Cortex of kidney (tissue), 1 donor: ENCODE measurements at places on chromosomes 6 and 20.
A peak's percentile ranks its signal among the peaks of the same experiment; 100 is the strongest.

DNA sequence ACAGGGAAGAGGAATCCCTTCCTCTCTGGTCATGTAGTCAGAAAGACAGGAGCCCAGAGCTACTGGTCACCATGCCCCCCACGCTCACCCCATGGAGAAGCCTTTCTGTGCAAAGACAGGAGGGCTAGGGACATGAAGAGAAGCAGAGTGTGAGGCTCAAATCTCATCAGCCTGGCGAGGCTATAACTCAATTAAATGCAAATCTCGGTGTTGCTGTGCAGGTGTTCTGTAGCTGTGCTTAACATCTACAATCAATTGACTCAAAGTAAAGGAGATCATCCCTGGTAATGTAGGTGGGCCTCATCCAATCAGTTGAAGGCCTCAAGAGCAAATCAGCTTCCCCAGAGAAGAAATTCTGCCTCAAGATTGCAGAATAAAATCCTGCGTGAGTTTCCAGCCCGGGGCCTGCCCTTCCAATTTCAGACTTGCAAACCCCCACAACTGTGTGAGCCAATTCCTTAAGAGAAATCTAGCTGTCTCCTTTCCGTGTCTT is 64.4 kb downstream of the CHMP4B start:
- no peak for DNase-seq

GRCh38 chr6:154638369-154638768 is 94.8 kb upstream of the SCAF8 start:
- no peak for DNase-seq

- DNase-seq = no peak
Observed at GRCh38 chr20:62374331-62375152, 7.4 kb upstream of the LAMA5 start.

DNA sequence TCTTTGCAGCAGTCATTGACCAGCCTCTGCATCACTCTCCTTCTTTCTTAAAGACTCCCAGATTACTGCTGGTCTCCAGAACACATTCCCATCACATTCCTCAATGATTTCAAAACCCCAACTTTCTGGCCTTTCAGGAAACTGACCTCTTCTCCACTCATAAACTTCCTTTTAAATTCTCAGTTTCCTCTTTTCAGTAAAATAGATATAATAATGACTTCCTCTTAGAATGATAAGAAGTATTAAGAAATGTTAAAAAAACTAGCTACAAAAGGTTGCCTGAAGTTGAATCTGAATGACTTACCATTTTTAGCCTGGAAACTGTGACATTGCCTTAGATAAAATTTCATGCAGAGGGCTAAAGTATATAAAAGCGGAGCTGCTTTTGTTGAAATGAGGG is 239.3 kb downstream of the OGFRL1 start:
- no peak for DNase-seq

- no peak for DNase-seq
Observed at GRCh38 chr6:50963952-50964351, 145.3 kb downstream of the TFAP2B start.

DNA sequence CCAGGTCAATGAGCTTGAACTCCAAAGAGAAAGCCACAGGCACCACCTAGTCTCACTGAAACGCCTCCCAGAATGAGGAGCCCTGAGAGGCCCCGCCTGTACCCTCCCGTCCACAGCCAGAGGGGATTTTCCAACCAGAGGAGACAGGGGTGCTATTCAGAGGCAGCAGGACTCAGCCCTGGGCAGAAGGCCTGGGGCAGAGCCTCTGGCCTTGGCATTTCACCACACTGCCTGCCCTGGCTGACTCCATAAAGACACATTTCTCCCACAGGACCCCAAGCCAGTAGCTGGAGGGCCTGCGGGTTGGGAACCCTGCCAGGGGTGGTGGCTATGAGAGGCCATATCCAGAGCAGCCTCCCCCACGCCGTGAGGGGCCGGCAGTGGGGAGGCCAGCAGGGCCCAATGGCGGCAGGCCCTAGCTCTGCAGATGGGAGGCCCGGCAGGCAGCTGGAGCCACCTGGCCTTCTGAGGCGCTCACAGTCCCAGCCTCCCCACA is 159.3 kb downstream of the PREX1 start:
- DNase-seq = no peak

GRCh38 chr6:157558487-157559200 is 177.7 kb downstream of the ZDHHC14 start:
- DNase-seq = no peak

GRCh38 chr6:100775667-100776066 is 105.5 kb downstream of the ASCC3 start:
- no peak for DNase-seq

DNA sequence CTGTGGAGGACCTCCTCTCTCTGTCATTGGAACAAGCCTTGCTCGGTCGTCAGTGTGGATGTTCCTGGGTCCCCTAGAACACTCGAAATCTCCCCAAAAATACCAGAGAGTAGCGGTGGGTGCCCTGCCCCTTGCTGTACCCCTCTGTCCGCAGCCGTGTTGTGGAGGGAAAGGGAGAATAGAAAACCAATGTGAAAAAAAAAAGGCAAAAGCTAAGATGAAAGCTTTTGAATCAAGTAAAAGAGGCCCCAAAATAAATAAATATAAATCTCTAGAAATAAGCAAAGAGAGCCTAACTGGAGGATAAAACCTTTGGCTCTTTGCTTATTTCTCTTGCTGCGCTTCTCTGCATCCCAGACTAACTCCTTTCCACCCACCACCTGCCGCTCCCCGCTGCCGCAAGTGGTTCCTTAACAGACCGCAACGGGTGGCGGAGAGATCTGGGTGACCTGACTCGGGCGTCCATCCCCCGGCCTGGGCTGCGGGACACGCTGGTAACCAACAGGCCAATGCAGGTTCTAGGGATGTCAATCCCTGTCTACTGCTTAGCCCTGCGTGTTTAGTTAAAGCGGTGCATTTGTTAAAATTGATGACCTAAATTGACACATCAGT is 110.0 kb downstream of the GPX5 start:
- DNase-seq = no peak

- DNase-seq = no peak
Observed at GRCh38 chr20:57648878-57649616, 28.8 kb upstream of the ZBP1 start.

DNA sequence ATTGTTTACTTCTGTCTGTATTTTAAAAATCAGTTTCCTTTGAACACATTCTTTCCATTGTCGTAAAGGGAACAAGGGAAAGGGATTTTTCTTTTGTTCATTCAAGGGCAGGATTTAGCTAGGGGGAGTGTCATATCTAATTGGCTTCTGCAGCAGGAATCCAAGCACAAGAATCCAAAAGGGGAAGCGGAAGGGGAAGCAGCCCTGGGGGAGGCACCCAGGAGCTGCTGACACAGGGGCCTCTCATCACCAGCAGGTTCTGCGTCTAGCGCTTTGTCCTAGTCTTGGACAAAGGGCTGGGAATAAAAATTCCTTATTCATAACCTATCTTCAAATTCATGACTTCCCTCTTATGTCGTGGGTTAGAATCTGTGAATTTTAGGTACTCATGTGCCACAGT is 13.7 kb downstream of the RIPK1 start:
- DNase-seq = no peak

DNA sequence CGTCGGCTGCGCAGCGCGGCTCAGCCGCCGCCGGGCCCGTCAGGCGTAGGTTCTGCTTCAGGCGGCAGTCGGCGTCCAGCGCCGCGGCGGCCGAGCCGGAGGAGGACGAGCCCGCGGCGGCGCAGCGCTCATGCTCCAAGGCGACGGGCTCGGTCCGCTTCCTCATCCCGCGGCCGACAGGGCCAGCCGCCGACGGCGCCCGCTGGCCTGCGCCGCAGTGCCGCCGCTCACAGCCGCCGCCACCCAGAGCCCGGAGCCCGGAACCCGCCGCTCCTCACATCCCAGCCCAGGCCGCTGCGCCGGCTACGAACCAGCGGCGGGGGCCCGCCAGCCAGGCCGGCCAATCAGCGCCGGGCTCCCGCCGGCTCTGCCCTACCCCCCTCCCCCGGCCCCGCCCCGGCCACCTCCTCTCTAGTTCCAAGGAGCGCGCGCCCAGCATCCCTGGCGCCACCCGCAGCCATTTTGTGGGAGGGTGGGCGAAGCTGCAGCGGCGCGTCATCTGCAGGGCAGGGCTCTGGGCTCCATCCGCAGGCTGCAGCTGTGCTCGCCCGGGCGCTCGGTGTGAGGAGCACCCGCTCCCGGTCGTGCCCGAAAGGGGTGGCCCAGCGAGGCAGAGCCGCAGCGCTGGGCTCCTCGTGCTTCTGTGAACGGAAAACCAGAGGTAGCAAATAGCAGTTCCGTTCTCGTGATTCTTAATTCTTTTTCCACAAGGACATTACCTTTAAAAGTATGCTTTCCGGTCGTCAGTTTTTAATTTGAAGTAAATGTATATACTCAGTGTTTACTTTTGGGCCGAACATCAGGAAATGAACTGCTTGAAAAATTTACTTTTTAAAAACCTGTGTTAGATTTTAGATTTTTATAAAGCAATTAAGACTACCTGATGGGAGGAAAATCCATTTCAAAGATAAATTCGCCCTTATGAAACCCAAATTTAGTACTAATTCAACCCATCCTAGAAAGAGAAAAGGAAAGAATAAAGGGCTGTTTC is at the start of gene ABHD12:
TSS of gene ABHD12 (minus strand) at position 298 of the 991 bp plus-strand sequence. CDS start at position 166, 132 bp downstream.
- peak; percentile 47 for DNase-seq

DNA sequence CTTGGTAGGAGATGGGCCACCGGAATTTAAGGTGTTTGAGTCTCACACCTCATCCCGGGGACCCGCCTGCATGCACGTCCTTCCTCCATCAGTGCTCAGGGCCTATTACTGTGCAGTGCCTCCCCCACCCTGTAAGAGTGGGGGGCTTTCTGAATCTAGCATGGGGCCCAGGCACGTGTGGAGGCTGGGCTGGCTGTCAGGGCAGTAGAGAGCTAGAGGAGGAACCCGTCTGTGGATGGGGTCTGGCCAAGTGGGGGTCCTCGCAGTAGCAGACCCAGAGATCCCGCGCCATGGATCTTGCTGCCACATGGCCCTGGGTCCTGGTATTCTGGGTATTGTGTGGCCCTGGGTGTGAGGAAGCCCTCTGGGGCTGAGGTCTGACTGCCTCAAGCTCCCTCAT is 42.9 kb downstream of the SRC start:
- DNase-seq = no peak

- no peak for DNase-seq
Observed at GRCh38 chr20:24953209-24953575, 4.1 kb downstream of the CST7 start.

- no peak for DNase-seq
Observed at GRCh38 chr6:68634726-68635411, at the start of gene ADGRB3. Gene ADGRB3, plus strand, starts transcription at chr6:68635282. Its CDS starts 3,394 bp downstream, at chr6:68638676.

- DNase-seq = no peak
Observed at GRCh38 chr6:124478906-124479305, 483.3 kb upstream of the RNF217 start.

DNA sequence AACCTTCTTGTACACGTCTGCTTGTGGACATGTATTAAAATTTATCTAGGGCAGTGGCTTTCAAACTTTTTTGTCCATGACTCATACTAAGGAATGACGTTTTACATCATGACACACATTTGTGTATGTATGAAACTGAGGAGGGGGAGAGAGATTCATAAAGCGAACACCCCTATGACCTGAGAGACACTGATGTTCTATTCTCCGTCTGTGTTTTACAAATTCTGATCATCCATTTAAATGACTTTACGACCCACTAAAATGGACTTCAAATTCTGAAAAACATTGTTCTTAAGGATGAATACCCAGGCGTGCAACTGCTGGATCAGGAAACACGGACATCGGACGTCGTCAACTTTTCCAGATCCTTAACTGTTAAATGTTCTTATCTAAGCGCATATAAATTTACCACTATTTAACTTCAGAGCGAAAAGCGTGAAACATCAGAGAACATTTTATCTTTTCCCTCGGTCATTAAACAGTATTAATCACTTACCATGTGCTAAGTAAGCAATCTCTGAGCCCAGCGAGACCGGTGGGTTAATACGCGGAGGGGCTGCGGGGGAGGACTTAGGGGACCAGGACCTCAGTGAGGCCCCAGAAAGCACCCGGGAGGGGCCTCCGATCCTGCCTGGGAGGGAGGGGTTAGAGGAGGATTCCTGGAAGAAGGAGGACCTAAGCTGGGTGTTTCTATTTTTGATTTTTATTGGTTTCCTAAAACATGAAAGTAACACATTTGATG is 1.2 kb downstream of the PLAGL1 start:
- DNase-seq = no peak

DNA sequence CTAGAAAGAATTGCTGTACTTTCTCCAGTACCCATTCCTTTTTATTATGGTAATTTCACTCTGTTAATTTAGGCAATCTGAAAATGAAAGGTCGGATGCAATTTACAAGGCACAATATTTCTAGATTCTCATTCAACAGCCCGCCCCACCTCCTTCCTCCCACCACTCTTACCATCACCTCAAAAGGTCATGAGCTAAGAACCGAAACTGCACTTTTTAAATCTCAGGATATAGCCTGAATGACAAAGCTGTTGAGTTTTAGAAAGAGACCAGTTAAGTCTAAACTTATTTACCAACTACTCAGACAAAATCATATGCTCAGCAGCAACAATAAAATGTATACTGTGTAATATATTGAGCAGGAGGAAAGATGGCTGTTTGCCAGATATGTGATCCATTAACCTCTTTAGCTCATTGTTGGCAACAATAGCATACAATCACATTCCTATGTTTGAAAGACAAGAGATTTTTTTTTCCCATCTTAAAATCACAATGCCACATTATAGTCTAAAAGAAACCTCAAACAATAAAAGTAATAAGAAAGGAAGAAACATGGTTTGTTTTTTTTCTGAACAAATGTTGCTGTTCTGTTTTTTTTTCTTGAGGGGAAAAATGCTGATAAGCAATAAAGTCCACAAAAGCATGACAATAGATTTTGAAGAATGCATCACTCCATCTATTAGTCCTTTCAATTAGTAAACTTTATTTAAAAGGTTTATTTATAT is 1.6 kb upstream of the HS3ST5 start:
- DNase-seq = no peak

DNA sequence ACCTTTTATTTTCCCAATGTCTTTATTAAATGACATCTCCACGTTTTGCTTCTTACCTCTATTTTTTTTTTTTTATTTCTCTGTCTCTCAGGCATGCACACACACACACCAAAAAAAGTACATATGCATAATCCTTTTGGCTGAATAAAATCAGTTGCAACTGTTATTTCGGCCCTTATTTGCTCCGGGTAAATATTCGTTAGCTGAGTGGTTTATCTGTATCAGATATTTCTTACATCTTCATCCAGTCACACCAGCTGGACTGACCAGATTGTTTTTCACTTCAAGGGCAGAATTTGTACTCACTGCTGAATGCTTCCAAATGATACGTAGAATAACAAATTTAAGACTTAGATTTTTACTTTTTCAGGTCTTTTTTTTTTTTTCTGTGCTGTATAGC is 45.5 kb downstream of the PTPN1 start:
- no peak for DNase-seq

DNA sequence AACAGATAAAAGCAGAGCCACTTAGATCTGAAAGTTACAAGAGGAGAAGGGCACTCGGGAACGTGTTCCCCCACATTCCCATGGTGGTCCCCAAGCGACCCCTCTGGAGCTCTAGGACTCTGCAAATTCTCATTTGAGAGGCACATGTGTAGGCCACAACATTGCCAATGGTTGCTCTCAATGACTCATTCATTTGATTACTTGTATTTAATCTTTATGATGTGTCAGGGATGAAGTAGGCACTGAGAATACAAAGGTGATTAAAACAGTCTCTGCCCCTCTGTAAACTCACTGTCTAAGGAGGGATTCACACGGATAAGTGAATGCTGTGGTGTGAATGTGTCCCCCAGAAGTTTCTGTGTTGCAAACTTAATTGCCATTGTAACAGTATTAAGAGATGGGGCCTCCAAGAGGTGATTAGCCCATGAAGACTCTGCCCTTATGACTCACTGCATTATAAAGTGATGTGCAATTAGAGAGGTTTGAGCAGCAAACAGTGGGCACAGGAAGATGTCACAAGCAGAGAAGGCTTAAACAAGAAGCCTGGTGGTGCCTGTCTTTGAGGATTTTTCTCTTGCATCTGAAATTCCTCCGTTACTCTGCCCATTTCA is 34.0 kb upstream of the TRAM2 start:
- no peak for DNase-seq

- no peak for DNase-seq
Observed at GRCh38 chr6:137641474-137642077, 147.4 kb upstream of the OLIG3 start.
